A549 treated with ZK216348 at 1 μM for 4 hours (cell line): ENCODE measurements at places on chromosomes 7 and 10. TPM values are rescaled to one million over a fixed set of nuclear protein-coding genes. Genes with fewer than 3 reads are reported as not detected.

ELFN1 gene
- total RNA-seq = 0.32 to 0.47 TPM (median 0.38 TPM) in 5 replicates

JCAD gene
- 9.8 to 12.4 TPM (median 10.2 TPM) in 5 replicates for total RNA-seq

MPP7 gene
- 0.12 to 0.16 TPM (median 0.14 TPM) in 3 of 5 replicates, not detected in the others for total RNA-seq

GJD4 gene
- total RNA-seq = not detected in 5 replicates

ZNF804B gene
- not detected in 5 replicates for total RNA-seq

HYAL4 gene
- 0.08 to 0.09 TPM in 2 of 5 replicates, not detected in the others for total RNA-seq
